Naive B cell (primary cell): ENCODE measurements at places on chromosomes 2 and 18.

DNA sequence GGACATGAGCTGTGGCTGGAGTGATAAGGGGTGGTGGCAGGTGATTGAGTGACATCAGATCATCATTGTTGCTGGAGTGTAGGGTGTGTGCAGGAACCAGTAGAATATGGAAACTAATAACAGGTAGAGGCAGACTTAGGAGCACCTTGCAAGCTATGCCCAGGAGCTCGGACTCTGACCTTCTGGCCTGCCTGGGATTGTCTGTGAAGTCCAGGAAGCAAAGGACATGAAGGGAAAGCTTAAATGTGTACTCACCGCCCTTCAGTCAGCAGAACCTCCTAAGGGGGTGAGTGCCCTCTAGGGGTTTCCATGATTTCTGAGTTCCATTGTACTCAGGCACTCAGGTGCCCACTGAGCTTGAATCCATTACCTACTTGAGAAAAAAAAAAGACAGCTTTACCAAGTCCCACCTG is 104.2 kb downstream of the CRIM1 start:
- no peak for DNase-seq

- DNase-seq, result no peak
Observed at GRCh38 chr2:28547906-28548600, 52.2 kb downstream of the PLB1 start.

DNA sequence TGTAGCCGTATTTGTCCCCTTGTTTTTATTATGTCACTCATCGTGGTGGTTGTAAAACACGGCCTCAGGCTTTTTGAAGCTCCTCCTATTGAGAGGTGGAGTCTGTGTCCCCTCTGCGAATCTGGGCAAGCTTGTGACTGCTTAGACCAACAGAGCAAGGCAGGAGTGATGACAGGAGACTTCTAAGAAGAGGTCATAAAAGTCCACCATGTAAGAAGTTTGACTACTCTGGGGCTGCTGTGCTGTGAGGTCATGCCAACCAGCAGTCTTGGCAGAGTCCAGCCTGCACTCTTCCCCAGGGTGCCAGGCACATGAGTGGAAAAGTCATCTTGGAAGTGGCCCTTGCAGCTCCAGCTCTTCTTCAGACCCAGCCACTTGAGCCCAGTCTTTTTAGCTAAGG is 83.8 kb upstream of the SPTBN1 start:
- no peak for DNase-seq

- no peak for DNase-seq
Observed at GRCh38 chr2:201953396-201953795, 80.3 kb upstream of the FZD7 start.

GRCh38 chr2:238027058-238027457 is 33.7 kb upstream of the SCLY start:
- no peak for DNase-seq

DNA sequence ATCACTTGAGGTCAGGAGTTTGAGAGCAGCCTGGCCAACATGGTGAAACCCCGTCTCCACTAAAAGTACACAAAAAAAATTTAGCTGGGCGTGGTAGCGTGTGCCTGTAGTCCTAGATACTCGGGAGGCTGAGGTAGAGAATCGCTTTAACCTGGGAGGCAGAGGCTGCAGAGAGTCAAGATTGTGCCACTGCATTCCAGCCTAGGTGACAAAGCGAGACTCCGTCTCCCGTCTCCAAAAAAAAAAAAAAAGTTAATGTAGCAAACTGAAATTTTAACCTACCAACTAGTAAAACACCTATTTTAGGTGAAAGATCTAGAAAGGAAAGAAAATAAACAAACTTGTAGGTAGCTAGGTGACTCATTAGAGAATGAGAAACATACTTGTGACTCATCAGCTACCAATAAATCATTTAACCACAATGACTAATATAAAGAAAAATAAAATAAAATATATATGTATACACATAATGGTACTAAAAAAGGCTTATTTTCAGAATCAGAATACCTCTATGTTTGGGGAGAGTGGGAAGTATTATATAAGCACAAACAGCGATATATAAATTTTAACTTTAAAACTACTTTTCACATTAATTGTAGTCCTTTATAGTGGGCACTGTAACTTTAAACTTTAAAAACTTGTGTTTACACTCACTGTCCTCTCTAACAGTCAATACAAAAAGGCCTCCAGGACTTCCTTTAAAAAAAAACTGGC is 36.6 kb downstream of the DARS1 start:
- no peak for DNase-seq

DNA sequence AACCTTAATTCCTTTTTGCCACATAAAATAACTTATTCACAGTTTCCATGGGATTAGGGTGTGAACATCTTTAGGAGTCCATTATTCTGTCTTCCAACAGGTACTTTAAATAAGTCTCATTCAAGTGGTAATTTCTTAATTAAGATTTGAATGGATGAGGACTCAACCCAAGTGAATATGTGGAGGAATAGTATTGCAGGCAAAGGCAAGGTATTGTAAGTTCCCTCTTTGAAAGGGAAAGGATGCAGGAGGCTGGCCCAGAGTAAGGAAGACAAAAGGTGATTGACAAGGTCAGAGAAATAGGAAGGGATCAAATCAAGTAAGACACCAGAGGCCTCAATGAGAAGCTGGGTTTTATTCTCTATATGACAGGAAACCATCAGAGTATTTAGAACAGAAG is 238.2 kb upstream of the RBMS1 start:
- no peak for DNase-seq

DNA sequence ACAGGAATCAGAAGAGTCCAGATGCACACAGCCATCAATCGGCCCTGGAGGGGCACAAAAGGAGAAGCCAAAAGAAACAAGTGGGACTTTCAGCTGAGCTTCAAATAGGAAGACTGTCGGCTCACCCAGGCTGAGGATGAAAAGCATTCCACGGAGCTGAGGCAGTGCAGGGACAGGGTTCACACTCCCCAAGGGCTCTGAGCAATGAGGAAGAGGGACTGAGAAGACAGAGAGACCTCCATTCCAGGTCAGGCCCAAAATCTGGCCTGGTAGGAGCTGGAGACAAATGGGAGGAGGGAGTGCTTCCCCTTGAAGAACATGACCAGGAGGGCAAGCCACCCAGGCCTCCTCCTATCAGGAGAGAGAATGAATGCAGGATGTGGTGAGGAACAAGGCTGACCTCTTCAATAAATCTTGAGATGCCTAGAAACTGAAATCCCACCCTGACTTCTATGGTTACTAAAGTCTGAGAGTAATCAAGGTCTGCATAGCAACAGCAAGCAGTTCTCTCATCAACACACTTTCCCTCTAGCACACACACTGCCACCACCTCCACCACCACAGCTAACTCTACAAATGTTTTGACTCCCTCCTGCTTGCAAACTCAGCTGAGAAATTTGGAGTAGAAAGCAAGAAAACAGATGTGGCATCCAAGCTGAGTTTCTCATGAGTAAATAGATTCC is 434.4 kb downstream of the TNS1 start:
- DNase-seq, result no peak

DNA sequence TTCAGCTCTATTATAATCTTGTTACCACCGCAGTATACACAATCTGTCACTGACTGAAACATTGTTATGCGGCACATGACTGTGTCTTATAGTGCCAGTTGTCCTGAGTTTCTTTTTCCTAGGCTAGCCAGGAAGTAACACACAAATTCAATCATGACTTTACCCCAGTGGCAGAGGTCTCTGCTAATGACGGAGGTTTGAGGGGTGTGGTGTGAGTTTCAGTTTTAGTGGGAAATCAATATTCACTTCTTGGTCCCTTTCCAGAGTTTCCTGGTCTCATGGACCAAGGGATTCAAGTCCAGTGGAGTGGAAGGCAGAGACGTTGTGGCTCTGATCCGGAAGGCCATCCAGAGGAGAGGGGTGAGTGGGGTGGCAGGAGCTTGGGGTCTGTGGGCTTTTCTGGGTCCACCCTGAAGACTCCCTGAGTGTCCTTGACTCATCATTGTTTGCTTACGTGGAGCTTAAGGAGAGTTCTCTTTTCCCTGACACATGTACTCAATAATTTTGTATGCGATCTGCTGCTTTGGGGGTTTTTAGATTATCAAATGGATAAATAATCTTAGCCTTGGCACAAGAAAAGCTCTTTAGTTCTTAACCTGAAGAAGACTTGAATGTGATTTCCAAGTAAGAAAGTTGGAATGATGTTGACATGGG is 39.2 kb downstream of the HK2 start:
- DNase-seq, result no peak

DNA sequence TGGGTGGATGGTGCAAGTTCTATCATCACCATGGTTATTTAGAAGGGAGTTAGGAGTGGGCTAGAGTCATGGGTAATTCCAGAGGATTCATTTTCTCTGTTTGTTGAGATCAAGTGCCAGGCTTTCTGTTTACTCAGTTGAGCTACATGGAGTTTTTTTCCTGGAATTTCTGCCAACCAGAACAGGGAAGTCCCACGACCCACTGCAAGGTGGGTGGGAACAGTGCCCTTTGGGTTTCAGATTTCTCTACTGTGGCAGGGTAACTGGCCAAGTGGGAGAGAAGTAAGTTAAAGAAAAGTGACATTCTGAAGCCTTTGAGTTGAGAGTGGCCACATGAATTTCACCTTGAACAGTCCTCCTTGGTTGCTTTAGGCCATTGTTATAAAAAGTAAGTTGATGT is 138.9 kb downstream of the SLC39A10 start:
- no peak for DNase-seq

DNA sequence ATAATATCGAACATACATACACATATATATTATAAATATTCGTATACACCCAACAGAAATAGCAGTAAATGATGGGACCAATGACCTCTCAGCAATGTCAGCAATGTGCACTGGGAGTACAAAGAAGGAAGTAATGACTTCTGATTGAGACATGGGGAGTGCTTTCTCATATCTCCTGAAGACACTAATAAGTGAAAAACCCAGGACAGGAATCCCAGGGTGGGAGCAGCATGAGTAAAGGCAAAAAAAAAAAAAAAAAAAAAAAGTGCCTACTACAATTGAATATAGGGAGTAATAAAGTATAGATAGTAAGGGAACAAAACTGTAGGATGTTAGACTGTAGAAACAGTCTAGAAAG is 491.3 kb downstream of the IRS1 start:
- DNase-seq, result no peak

DNA sequence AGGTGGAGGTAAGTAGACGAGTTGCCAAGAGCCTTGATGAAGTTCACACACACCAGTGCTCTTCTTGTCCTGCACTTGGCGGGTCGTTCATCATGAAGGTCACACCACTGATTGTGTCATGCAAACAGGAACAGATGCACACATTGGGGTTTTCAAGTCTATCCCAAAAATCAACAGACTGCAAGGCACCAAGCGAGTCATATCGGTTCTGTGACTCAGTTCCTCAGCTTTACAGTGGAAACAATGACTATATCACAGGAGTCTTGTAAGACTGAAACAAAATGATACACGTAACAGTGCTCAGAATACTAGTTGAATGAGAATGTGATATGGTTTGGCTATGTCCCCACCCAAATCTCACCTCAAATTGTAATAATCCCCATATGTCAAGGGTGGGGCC is 526.9 kb upstream of the ID2 start:
- no peak for DNase-seq
